ENCODE measurements at places on chromosomes 11 and 22.

DNA sequence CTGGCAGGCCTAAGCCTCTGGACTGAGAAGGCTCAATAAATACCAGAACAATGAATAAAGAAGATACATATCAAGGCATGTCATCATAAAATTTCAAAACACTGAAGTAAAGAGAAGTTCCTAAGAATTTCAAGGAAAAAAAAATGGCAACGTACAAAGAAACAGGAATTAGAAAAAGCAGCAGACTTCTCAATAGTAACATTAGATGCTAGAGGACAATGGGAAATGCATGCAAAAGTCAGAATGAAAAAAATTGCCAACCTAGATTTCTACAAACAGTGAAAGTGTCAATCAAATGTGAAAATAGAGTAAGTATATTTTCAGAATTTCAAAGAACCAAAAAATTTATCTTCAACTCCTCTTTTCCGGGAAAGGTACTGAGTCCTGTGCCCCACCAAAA, 125.0 kb downstream of the KCNC1 start:
- no peak for DNase-seq

DNA sequence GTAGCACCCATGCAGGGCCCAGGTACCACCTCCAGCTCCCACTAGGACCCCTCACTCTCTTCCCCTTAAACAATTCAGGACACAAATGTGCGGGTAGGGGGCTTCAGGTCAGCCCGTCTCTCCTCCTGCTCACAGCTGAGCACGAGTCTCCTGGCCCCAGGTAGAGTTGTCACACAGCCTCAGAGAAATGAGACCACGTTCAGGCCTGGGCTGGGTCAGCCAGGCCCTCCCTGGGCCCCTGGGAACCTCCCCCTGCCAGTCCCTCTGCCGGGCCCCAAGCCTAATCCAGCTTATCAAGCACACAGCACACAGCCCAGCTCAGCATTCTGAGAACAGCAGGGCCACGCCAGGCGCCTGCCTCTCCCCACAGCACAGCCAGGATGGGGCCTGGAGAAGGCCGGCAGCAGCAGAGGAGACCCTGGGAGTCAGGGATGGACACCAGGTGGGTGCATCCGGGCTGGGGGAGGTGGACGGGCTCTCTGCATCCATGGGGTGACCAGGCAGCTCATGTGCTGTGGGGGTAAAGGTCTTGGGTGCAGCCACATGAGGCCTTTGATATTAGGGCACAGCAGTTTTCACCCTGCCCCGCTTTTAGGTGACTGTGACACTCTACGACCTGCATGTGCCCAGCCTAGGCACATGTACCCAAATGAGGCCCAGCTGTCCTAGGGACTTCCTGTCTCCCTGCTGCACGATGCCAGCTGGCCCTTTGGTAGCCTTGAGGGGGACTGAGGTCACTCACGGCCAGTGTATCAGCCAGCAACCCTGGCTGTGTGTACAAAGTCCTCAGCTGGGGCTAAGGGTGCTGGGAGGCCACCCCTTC, 87.0 kb downstream of the MORC2 start:
- DNase-seq, result no peak

- DNase-seq, result peak; percentile 72
These were observed 347 bp downstream of the MN1 start for GRCh38 chr22:27801202-27801615.

- DNase-seq, result no peak
These were observed 56.4 kb downstream of the SWAP70 start for GRCh38 chr11:9720290-9720630.

DNA sequence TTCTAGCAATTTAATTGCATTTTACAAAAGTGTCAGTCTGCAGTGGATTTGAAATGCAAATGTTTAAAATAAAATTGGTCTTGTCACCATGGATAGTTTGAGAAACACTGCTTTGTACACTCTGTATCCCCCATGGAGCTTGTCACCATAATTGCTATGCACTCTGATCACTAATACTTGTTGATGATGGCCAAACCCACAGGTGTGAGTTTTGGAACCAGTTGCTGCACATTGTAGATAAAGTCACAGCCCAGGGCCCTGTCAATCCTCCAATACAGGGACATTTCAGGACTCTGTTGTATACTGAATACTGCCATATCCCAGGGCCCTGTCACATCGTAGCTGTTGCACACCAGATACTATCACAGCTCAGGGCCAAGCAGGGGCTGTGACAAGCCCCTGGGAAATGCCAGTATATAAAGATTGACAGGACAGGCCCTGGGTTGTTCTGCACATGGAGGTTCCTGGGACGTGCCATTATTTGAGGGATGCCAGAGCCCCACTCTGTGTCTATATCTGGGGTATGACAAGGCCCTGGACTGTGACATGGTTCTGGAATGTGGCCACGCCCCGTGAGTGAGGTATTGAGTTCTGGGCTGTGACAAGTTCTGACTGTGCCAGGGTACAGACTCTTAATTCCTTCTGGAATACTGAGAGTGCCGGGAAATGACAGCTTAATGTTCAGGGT, 27.9 kb upstream of the SMPD1 start:
- DNase-seq, result no peak

- no peak for DNase-seq
These were observed 2.3 kb downstream of the LSP1 start for GRCh38 chr11:1854949-1855885.

DNA sequence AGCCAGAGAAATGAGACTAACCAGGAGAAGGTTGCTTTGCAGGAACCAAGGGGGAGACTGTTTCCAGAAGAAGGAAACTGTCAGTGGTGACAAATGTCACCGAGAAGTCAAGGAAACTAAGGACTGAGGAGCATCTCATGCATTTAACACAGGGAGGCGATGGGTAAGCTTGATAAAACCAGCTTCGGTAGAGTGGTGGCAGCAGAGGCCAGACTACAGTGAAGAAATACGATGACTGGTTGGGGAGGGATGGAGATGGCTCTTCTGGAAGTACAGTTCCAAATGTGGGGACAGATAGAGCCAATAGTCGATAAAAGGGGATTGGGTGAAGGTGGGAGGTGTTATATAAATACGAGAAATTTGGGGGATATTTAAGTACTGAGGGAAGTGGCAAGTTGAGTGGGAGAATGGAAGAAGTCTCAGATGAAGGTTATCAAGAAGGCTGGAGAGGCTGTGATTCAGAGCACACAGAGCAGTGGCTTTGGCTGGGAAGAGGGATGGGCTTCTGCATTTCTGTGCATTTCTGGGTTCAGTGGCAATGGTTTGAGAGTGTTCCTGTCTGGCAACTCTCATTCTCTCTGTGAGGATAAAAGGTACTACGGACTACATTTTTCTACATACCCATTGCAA, 29.2 kb downstream of the SC5D start:
- DNase-seq, result no peak

DNA sequence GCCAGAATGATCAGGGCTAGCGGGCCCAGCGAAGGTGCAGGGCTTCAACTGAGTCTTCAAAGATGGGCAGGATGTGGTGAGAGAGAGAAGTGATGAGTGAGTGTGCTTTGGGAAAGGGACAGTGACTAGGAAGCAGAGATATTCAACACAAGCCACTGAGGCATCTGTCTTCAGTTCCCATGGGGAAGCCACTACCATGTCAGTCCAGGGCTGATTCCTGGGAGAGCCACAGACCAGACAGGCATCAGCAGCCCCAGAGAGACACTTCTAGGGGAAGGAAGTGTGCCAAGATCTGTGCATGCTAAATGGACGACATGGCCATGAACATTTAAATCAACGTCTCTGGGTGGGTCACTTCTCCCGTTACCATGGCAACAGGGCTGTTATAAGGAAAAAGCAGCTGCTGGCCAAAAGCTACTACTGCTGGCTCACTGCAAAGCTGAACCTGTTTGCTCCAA, 28.5 kb downstream of the P4HA3 start:
- DNase-seq, result no peak

DNA sequence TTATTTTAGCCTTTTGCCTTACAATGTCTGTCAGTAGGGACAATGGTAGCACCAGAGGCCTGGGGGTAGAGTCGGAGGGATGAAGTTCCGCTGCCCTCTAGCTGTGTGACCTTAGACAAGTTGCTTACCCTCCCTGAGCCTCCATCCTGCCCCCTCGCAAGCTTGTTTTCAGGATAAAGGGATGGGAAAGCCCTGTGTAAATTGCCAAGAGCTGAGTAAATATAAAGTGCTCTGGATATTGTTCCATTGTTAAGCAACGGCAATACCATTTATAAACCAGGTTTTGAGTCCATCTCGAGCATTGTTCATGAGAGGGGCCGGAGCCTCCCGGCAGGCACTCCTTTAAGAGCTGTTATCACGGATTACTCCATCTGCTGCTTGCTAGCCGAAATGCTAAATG, 72.9 kb downstream of the ZBTB16 start:
- no peak for DNase-seq

GRCh38 chr22:50342651-50343540, at the start of gene PPP6R2:
Gene PPP6R2 (plus strand): TSS chr22:50343327. CDS start chr22:50393909, 50,582 bp downstream.
- DNase-seq, result peak; percentile 93

GRCh38 chr11:131615611-131616010, 245.2 kb downstream of the NTM start:
- DNase-seq, result no peak

DNA sequence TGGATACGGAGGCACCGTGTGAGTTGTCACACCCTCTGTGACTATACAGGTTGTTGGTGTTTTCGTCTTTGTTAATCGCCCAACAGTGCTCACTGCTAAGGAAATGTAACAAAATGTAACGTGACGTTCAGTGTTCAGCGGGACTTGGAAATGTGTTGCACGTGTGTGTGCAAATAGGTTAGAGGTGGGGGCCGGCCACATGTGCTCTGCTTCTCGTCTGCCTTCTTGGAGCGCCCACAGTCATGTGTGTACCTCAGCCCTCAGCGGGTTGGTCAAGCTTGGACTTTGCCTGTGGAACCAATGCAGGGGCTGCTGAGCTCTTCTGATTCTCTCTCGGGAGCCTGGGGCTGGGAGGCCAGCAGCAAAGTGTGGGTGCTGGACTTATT, 7.4 kb upstream of the SMIM38 start:
- no peak for DNase-seq

GRCh38 chr11:64553554-64554201, 37.3 kb upstream of the SLC22A12 start:
- peak; percentile 76 for DNase-seq

GRCh38 chr11:71255323-71255722, 2.9 kb upstream of the SHANK2 start:
- no peak for DNase-seq

- DNase-seq, result no peak
These were observed 3.2 kb downstream of the FUT4 start for GRCh38 chr11:94546886-94547285.

GRCh38 chr11:101456812-101457211, 127.0 kb downstream of the TRPC6 start:
- DNase-seq, result no peak

DNA sequence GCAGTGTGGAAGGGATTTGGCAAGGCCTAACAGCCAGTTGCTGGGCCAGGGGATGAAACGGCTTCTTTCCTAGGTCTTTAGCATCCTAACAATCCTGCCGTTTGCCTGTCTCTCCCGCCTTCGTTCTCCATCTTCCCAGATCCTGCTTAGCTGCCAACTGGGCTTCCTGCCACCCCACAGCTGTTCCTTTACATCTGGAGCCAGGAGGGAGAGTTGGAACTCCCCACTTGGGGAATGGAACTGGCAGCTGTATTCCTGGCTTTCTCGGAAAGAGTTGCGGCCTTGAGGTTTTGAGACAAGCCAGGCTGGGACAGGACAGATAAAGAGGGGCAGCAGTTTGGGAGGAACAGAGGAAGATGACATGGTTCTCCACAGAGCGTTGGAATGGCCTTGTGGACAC, 59.6 kb downstream of the ST3GAL4 start:
- no peak for DNase-seq

GRCh38 chr22:41697126-41697775, 2.1 kb upstream of the MEI1 start:
- DNase-seq, result peak; percentile 90

- peak; percentile 49 for DNase-seq
These were observed 21.5 kb downstream of the OTUB1 start for GRCh38 chr11:64007629-64008282.

- no peak for DNase-seq
These were observed 163.3 kb downstream of the CEP164 start for GRCh38 chr11:117490911-117491310.

- DNase-seq, result no peak
These were observed 1017.9 kb downstream of the TBC1D22A start for GRCh38 chr22:47780281-47780875.

GRCh38 chr11:64794526-64794925, 8.5 kb downstream of the MAP4K2 start:
- no peak for DNase-seq

DNA sequence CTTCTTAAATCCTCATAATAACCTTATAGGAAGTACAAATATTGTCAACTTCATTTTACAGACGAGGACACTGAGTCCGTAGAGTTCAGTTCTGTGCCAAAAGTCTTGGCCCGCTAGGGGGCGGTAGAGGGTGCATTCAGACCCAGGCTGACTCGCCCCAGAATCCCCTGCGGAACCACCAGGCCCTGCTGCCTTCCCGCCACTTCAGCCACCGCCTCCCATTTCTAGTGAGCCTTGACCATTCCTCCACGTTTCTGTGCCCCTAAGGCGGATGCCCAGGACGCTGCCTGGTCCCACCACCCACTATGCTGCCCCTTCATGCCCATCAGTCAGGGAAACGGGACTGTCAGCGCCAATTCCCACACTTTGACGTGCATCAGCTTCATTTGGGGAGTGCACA, 19.1 kb downstream of the SYT13 start:
- DNase-seq, result peak; percentile 64

DNA sequence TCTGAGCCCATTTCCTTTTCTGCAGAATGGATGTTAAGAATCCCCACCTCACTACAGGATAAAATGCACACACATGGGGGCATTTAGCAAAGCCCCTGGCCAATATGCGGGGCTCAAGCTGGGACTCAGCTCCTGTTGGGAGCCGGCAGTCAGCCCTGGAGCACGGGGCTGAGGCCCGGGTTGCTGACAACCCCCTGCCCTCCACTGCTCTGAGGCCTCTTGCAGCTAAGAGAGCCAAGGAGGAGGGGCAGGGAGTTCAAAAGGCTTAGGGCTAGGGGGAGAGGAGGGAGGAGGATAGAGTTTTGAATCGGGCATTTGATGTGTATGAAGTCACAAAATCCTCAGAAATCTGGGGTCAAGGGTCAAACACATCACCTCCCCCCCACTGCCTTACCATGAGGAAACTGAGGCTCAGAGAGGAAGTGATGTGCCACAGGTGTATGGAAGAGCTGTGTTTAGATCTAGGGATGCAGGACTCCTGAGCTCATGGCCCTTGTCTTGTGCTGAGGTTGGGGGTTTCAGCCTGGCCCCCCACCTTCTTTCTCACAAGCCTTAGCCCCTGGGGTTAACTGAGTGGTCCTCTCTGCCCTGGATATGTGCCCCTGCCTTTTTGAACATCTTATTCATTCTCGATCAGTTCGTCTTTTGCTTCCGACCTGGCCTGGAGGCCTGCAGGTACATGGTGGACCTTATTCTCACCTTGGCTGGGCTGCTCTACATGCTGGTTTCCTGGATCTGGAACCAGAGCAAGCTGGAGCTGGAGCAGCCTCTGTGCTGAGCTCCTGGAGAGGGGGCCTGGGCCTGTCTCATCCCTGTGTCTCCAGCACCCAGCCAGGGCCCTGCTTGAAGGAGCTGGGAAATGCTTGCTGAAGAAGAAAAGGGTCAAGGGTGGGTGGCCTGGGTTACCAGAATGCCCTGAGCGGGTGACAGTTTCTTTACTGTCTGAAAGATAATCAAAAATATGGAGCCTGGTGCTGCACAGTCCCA, 80.3 kb downstream of the LRRC32 start:
- no peak for DNase-seq
